ENCODE measurements at places on chromosomes 1 and 21.

DNA sequence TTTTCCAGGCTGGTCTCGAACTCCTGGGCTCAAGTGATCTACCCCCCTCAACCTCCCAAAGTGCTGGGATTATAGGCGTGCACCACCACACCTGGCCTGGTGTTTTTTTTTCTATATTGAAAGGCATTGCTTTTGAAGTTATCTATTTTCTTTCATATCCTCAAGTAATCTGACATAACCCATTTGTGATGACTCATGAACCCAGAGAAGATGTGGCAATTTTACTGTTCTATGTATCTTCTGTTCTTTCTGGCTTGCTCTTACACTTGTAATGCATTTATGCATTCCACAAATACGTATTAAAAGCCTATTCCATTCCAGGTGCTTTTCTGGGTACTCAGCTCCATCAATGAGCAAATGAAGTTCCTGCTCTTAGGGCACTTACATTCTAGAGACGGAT, 29.9 kb upstream of the ERRFI1 start:
- no peak for DNase-seq

- DNase-seq, result no peak
Observed at GRCh38 chr1:170095976-170096748, 21.7 kb upstream of the KIFAP3 start.

GRCh38 chr21:34989337-34990151, 59.6 kb downstream of the RUNX1 start:
- no peak for DNase-seq

- DNase-seq, result no peak
Observed at GRCh38 chr1:112558634-112559033, 49.9 kb downstream of the WNT2B start.

- no peak for DNase-seq
Observed at GRCh38 chr1:118931876-118932275, 56.3 kb downstream of the TBX15 start.

- no peak for DNase-seq
Observed at GRCh38 chr1:115718011-115718754, 50.3 kb downstream of the CASQ2 start.

DNA sequence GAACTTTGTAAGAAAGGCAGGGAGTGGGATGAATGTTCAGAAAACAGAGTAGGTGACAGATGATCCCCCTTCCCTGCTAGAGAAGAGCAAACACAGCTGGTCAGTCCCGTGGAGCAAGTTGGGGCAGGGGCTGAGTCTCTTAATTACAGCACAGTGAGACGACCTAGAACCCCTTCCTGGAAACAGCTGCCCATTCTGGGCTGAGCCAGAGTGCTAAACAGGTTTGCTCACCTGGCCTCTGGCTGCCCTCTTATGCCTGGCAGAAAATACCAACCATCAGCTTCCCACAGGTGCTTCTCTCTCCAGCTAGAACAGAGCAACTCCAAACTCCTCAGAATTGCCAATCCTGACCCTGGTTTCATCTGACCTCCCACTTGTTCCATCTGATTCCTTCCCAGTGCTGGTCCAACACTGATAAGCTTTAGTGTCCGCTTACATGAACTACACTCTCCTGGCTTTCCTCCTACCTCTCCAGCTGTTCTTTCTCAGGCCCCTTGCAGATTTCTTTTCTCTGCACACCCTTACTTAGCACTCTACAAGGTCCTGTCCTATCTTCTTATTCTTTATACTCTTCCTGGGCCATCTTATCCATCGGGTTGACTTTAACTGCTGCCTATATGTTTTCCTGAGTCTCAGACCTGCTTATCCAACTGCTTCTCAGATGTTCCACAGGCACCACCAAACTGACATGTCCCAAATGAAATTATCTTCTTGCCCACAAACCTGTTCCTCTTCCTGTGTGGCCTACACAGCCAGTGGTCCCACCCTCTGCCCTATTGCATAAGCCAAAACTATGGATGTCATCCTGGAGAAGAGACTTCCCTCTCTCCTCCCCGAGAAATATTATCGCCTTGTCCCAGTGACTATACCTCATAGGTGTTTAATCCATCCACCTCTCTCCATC, 22.6 kb upstream of the COL9A2 start:
- no peak for DNase-seq

DNA sequence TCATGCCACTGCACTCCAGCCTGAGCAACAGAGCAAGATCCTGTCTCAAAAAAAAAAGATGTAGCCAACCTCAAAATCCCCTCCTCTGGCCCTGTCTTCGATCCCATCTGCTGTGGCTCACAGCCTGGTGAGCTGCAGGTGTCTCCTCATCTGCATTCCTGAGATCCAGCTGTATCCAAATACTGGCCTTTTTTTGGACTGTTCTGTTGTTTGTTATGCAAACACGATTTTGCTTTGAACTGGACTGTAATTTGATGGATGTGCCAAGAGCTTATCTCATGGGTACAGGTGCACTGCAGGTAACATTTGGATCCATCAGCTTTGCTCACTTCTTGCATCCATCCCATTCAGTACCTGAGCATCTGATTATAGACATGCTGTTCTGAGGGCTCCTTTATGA, 14.1 kb upstream of the FAM43B start:
- no peak for DNase-seq

GRCh38 chr1:164667600-164667999, 108.6 kb downstream of the PBX1 start:
- DNase-seq, result no peak

DNA sequence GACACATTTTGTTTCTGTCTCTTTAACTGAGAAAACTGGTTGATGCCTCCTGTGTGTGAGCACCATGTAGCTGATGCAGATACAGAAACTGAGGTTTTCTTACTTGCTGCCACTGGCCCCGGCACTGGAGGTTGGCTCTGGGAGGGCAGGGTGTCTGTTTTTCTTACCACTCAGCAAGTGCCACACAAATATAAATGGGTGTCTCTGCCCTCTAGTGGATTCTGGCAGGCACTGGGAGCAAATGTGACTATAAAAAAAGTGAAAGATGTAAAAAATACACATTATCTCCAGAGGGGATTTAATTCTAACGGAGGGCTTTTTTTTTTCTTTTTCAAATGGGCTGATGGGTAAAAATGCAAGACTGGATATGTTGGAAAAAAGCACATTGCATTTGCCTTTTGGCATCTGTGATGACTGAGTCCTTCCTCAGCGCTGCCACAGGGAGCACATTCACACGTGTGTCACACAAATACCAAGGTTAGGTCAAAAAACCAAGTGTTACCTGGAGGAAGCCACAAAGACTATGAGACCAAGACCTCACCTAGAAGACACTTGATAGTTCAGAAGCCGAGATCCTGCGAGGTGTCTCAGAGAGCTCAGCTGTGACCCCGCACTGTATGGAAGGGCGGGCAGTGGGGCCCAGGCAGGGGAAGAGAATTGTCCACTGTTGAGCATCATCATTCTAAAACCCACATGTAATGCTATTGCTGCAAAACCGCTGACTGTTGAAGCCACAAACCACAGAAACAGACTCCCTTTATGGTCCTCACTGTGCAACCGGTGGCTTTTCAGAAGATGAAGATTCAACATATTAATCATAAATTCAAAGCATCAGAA, 18.9 kb downstream of the PGBD2 start:
- peak; percentile 9 for DNase-seq

DNA sequence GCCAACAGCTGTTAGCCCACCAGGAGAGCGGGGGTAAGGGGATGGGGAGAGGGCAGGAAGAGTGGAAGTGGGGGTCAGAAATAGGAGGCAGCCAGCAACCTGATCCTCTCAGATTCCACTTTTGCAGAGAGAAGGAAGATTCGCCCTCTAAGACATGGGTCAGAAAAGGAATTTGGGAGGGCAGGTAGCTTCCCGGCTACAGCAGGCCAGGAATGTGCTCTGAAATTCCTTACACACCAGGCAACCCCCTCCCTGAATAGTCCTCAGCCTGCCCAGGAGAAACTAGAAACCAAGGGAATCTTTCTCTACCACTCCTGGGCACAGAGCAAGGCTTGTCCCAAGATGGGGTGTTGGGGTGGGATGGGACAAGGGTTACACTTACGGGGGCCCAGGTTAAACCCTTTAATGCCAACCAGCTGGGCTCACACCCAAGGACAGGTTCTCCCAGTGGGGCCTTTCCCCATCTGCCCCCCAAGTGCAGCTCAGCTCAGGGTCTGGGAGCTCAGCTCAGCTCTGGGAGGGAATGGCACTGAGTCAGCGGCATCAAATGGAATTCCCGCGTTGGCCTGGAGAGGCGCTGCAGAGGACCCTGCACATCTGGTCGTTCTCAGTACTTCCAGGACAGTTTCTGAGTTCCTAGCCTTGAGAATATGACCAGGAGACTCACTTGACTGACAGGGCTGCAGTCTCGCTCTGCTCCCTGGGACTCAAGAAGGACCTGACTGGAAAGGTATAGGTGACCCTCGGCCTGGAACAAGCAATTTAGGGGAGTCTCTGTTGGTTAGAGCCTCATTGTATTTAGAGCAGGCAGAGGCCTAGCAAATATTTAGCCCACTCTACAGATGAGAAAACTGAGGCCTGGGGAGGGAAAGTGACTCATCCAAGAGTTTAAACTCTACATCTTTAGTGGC, 761 bp downstream of the TNNT2 start:
- DNase-seq, result no peak

DNA sequence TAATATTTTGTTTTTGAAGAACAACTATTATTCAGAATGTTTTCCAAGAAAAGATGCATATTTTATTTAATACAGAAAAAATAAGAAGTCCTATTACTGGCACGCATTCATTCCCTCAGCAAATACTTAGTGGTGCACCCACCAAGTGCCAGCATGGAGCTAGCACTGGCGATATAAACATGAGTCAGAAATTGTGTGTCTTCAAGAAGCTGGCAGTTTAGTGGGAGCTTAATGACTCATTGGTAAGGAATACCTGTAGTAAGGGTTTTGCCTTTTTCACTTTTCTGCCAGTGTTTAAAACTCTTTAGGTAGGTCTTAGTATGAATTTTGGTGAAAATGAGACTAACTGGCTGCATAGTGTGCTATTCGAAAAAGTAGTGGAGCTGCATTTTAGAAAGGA, 6.3 kb downstream of the MAGI3 start:
- no peak for DNase-seq

GRCh38 chr1:62962901-62963776, 179.2 kb downstream of the ATG4C start:
- DNase-seq, result peak; percentile 9

DNA sequence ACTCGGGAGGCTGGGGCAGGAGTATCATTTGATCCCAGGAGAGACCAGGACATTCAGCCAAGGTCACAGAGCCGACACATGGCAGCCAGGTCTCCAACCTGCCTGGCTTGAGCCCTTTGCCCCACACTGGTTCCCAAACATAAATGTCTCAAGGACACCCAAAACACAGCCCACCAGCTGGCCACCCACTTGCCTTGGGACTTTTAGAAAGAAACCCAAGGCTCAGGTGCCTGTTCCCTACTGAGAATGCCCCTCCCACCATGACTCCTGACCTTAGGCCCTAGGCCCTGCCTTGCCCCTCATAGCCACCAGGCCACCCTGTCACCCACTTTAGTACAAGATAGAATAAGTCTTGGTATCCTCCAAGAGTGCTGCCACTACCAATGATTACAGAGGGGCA, 41.9 kb upstream of the LRP8 start:
- no peak for DNase-seq

DNA sequence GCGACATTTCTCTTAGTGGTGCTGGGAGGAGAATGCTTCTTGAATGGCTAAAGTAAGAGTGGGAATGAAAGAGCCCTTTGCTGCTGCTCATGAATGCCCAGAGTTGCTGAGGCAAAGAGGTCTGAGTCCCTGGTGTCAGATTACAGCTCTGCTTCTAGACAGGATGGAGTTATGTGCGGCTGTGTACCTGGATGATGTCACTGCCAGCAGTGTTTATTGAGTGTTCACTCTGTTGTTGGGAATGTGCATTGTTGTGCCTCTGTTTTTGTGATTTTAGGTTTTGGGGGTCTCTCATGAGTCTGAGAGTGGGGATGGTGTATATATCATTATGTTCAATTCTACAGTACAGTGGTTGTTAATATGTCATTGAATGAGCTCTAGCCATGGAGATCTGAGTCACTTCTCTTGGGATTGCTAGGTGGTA, 2.7 kb downstream of the CDC14A start:
- no peak for DNase-seq

DNA sequence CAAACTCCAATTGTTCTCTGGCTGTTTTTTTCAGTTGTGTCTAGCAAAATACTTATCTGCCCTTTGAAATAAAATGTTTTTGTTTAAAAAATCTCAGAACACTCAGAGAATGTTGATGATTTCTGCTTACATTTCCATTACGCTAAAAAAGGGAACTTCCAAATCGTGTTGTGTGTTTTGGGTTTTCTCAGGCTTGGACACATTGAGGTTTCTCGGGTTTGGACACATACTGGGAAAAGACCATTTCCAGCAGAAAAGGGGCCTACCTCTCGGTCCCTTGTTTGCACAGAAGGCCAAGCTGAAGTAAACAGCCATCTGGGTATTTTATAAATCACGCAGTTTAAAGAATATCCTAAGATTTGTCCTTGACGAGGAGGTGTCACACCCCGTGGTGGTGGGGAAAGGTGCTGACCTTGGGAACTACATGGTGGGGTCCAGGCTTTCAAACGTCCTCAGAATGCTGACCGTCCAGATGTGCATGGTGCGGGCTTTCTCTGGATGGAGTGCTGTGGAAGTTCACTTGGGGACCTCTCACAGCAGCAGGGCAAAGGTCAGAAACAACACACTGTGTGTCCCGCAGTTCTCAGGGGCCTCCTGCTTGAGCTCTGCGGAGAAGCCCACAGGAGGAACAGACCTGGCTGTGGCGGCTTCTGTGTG, 67.8 kb downstream of the SLC37A1 start:
- DNase-seq, result no peak

DNA sequence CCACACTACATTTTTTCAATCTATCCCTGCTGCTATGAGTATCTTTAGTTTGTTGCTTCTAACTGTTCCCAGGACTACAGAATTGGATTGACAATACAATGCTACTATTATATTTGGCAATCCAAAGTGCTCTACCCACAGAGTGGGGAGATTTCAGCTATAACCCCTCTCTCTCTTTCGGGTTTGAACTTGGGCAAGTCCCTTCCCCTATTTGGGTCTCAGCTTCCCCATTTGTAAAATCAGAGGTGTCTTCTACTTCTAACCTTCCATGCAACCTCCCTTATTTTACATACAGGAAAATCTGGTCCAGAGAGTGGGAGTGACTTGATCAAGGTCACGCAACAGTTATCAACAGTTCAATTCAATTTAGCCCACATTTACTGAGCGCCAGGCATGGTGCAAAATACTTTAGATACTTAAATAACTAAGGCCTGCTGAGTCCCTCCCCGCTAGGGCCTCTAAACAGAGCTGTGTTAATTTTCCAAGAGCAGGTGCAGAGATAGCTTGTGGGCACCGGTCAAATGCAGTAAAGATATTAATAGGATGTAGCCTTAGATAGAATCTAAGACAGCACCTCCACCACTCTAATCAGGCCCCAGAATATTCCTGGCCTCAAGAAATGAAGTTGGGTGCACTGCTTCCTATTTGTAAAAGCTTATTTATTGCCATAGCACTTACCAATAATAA, 9.4 kb upstream of the GPX7 start:
- DNase-seq, result no peak

GRCh38 chr1:87644033-87644578, 315.4 kb downstream of the LMO4 start:
- DNase-seq, result no peak

- no peak for DNase-seq
Observed at GRCh38 chr1:162993846-162994245, 75.3 kb upstream of the RGS4 start.
